Activated T-cell treated with anti-CD3 and anti-CD28 coated beads, Interleukin-2, amount 50 U/mL, for 4 hours (primary cell): ENCODE measurements at places on chromosomes 5 and 9. TPM values are rescaled to one million over a fixed set of nuclear protein-coding genes. Genes with fewer than 3 reads are reported as not detected.

DNA sequence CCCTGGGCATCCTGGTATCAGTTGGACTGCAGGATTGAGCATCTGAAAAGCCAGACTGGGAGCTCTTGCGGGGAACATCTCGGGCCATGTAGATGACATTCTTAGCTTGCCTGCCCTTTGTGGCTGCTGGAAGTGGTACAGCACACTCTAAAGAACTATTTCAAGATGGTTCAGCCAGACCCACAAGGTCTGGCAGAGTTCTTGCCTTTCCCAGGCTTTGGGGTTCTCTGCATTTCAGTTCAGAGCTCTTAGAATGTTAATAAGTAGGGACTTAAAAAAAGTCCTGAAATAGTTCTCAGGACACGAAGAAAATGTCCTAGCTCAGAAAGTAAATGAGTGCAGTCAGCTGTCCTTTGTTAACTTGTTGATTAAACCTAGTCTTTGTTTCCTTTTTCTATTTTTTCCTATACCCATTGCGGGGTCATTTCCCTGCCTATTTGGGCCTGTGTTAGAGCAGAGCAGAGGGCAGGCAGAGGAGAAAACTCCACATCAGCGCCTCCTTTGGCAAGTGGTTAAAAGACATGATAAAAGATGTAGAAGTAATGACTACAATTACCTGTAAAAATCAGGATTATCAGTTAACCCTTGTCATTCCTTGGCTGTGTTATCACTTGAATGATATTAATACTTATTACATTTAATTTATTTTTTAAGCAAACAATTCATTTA lies 291.5 kb downstream of the ZSWIM6 start:
- no peak for DNase-seq

GRCh38 chr5:35736280-35736679 lies 118.6 kb downstream of the SPEF2 start:
- no peak for DNase-seq

DNA sequence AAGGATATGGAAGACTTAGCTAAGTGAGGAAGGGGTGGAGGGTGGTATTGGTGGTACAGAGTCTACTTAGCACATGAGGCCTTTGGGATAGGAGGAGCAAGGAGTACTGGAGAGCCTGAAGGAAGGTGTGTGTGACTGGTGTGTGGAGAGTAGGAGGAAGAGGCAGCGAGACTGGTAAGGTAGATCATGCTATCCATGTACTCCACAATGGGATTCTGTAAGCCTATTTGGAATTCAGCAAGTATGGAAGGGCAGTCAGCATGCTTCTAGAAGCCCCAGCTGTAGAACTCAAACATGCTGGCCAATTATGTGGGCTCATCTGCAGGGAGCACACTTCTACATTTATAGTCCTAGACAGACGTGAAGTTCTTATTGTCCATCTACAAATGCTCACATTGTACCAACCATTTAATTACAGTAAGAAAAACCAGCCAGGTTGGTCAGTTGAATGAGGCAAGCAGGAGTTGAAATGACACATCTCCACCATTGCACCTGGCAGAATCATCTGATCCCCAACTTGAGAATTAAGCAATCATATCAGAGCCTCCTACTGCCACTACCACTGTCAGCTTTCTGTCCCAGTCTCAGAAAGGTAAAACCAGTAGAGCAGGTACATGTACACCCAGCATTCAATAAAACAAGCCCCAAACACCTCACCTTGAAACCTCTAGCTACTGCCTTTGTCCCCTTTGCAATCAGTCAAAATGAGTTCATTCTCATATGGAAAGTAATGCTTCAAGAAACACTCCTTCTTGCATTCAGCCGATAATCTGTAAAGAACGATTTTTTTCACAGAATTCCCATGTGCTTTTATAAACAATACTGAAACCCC lies 60.9 kb upstream of the GLRX start:
- no peak for DNase-seq

GRCh38 chr9:35277628-35278359 lies 116.0 kb downstream of the UNC13B start:
- no peak for DNase-seq

Gene ZNF454
- total RNA-seq, result not detected

DNA sequence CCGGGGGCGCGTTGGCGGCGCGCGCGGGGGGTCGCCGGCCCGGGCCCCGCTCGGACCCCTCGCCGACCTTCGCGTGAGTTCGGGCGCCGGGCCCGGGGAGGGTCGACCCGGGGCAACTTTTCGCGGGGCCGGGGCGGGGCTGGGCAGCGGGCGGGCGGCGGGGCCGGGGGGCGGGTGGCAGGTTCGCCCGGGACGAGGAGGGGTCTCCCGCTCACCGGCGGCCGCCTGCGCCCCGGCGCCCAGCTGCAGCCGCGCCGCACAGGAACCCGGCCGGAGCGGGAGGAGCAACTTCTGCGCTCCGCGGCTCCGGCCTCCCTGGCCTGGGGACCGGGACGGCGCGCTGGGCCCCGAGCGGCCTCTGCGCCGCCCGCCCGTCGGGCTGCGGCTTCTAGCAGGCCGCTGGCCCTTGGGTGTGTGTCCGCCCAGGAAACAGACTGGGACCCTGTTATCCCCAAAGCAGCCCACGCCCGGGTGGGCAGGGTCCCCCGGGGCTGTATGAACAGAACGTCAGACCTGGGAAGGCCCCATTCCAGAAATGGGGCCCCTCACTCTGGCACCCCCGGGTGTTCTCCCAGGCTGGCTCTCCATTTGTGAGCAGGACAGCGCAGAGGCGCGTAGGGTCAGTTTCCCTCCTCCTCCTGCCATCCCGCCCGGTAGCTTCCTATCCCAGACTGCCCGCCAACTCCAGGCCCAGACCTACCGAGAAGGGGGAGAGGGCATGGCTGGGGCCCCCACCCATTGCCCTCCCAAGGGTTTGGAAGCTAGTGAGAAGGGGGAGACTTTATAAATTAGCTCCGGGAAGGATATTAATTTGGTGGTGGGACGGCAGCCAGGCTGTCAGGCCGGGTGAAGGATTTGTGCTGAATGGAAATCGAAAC lies 708 bp downstream of the RXRA start:
- no peak for DNase-seq

- no peak for DNase-seq
Measured at GRCh38 chr5:169785771-169786618, 148.9 kb downstream of the DOCK2 start.

DNA sequence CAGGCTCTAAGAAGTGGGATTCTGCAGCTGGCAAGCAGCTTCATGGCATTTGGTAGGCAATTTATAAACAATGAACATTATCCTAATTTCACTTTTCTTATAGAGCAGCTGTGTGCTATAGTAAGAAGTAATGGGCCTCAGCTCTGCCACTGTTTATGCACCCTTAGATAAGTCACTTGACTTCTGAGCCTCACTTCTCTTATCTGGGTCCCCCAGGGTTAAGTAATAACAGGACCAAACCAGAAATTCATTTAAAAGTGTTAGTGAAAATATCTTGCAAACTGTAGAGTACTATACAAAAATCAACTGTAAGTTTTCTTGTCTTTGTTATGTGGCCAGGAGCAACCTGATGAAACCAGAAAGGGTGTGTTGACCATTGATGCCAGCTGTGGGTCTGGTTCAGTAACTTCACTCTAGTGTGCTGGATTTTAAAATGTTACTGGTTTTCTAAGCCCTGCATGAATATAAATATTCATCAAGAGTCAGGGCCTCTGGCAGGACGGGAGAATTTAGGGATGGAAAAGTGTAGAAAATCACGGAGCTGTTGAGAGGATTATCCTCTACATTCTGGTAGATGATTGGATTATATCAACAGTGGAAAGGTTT lies 24.2 kb downstream of the TNFAIP8 start:
- DNase-seq, result no peak

- DNase-seq, result no peak
Measured at GRCh38 chr9:136204838-136205706, at the start of gene LHX3. LHX3 (minus strand) TSS chr9:136205128; CDS start chr9:136205012, 116 bp downstream.

DNA sequence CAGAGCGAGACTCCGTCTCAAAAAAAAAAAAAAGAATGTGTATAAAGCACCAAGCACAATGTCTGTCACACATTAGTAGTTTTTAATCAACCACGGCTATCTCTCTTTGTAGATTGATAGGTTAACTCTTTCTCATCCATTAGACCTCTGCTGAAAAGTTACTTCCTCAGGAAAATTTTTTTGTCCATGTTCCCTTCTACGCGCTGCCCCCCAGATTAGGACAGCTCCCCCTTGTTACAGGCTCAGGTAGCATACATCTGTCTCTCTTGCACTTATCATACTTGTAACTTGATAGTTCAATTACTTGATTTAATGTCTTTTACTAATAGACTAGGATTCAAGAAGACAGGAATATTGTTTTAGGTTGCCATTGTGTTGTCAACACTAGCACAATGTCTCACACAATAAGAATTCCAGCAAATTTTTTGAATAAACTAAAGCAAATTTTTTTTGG lies 1.5 kb downstream of the SPDL1 start:
- DNase-seq, result no peak

Gene FCN2
- total RNA-seq, result not detected

Gene SRD5A1
- total RNA-seq, result 7.1 TPM
